ENCODE measurements at places on chromosomes 6 and 20.

DNA sequence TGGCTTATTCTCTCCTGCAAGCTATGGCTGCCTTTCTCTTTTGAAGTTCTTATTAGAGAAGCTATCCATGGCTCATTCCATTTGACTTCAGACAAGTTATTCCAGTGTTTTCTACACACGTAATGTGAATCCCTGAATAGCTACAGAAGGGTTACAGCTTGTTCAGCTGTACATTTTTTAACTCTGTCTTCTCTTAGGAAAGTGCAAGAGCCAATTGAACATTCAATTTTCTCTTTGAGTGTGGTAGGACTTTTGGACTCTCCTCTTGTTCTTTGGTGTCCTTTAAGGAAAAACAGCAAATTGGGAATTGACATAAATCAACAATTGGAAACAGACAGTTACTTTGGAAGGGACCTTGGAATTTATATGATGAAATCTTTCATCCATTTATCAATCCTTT is 125.8 kb downstream of the EPM2A start:
- DNase-seq = no peak

GRCh38 chr6:105163183-105163582 is 16.6 kb downstream of the POPDC3 start:
- DNase-seq = no peak

- no peak for DNase-seq
Measured at GRCh38 chr6:79076160-79076559, 1.9 kb downstream of the PHIP start.

DNA sequence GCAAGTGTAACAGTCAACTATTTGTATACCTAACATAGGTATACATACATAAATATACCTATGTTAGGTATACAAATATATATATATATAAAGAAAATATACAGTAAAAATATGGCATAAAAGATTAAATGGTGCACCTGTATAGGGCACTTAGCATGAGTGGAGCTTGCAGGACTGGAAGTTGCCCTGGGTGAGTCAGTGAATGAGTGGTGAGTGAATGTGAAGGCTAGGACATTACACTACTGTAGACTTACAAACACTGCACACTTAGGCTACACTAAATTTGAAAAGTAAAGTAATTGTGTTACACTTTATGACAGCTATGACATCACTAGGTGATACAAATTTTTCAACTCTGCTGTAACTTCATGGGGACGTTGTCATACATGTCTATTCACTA is 65.6 kb downstream of the CDC5L start:
- DNase-seq = no peak

DNA sequence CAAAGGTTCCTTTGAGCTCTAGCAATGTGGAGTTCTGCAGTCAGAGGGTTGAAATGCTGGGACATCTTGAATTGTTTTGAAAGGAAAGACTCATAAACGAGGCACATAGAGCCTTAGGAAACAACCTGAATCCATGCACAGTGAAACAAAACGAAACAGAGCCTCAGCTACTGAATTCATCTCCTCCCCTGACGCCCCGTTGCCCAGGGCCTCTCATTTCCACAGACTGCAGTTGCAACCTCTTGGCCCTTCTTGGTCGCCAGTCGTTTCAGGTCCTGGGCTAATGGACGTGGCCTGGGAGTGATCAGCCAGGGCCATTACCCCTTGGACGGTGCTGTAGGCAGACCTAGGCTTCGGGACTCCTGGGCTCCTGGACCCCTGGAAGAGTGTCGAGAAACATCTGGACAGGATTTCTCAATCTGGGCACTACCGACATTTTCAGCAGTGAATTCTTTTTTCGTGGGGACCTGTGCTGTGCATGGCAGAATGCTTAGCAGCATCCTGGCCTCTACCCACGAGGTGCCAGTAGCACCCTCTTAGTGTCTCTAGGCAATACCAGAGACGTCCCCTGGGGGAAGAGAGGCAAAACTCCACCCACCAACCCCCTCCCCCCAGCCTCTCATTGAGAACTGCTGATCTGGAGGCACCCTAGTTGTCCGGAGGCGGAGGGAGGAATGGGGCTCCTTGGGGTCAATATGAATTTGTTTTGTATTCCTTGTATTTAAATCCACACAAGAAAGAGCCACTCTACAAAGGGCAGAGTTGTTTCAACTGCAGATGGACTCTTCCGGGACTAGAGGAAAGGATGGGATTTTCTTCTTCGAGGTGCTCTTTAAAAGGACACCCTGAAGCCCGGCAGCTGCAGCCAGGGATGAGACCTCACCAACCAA is 50.2 kb downstream of the TMEM242 start:
- DNase-seq = no peak

DNA sequence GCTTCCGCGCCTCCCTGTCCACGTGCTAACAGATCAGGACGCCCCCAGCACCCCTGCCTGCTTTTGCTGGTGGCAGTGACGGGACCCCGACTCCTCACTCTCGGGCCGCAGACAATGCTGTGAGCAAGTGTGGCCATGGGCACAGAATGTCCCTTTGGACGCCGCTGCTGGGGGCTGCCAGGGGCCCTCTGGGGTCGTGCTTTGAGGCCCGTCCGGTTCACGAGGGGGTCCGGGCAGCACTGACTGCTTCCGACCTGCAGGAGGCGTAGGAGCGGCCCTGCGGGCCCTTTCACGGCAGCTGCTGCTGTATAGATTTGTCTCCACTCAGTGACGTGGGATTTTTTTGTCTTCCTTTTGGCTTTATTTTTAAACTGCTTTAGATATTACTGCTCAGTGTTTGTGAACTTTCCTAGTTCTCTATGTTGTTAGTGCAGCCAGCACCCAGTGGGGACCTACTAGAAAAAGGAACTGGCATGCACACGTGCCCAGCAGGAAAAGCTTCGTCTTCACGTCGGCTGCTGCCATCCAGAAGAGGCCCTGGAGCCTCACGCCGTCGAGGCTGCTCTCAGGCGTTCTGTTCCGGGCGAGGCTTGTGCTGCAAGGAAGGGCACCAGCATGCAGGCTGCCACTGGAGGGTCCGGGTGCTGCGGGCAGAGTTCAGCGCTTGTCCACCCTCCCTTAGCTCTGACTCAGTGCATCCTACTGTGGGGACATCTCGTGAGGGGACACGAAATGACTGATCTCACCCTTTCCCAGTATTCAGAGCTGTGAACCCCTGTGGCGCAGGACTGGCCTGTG is 21.7 kb downstream of the UCKL1 start:
- no peak for DNase-seq

- no peak for DNase-seq
Measured at GRCh38 chr6:14621518-14621917, 503.9 kb downstream of the CD83 start.

All from activated CD8-positive, alpha-beta memory T cell treated with anti-CD3 and anti-CD28 coated beads, Interleukin-2, amount 10 ng/mL, durations not matched to agents 7 days and 5 days (primary cell).